ENCODE measurements at places on chromosomes 3 and 15. TPM values are rescaled to one million over a fixed set of nuclear protein-coding genes. Genes with fewer than 3 reads are reported as not detected.
A peak's percentile ranks its signal among the peaks of the same experiment; 100 is the strongest.

Gene C3orf85
- not detected for total RNA-seq

- DNase-seq, result peak; percentile 17
Observed at GRCh38 chr15:82663186-82663600, 16.0 kb upstream of the CPEB1 start.

Gene CFAP44
- total RNA-seq, result 22.6 TPM

Gene PPP1R14D
- not detected for total RNA-seq

DNA sequence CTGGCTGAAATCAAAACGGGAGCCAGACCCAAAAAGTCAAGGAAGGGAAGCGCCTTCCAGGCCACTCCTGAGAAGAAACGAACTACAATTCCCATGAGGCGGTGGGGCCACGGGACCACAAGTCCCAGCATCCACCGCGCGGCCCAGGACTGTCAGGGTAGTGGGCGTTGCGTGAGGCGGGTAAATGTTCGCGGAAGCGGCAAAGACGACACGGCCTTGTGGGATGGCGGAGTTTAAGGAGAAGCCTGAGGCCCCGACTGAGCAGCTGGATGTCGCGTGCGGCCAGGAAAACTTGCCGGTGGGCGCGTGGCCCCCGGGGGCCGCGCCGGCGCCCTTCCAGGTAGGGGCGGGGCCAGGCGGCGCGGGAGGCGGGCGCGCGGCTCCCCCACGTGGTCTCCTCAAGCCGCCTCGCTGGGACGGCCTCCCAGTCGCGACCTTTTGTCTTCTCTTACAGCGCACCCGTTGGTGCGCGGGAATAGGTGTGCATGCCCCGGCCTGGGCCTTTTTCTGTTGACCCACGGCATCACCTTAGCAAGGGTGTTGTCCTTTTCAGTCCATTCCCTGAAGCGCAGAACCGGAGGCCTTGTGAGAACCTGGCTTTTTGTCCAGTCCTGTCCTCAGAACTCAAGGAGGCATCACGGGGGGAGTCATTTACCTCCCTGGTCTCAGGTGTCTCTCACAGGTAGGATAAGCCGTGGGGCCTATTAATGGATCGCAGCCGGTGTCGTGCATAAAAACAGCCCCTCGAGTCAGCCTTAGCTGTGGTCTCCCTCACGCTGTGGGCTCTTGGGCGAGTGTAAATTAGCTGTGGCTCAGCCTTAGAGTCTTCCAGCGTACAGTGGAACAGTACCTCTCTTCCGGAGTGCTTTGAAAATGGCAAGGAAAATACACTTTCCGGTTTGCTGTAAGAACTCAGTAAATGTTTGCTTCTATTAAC is at the start of gene SETMAR:
SETMAR (plus strand) TSS at position 183 of the 937 bp plus-strand sequence; CDS start at position 185, 2 bp downstream.
- DNase-seq, result peak; percentile 78

GRCh38 chr3:102614585-102614984 is 179.8 kb downstream of the ZPLD1 start:
- DNase-seq, result no peak

Gene POPDC2
- 4.6 TPM for total RNA-seq

Gene CACNA1D
- total RNA-seq, result not detected

- no peak for DNase-seq
Observed at GRCh38 chr15:26867200-26868007, 542 bp downstream of the GABRA5 start.

GRCh38 chr3:177512945-177513814 is 315.9 kb upstream of the TBL1XR1 start:
- no peak for DNase-seq

DNA sequence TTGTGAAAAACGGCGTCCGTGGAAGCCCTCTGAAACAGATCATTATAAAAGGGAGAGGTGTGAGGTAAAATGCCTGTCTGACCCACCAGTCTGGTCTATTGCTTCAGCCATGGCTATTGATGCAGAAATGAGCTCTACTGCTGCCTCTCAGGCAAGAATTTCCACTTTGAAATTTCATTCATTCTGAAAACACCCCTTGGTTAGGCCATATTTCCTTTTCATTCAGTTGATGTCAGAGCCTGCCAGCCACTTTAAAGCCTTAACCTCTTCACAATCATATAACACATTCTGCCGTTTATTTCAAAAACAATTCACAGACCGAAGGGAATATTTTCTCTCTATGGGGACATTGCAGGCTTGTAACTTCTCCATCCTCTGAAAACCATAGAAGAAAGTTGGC is 71.9 kb downstream of the FOXB1 start:
- no peak for DNase-seq

Gene CD96
- 316 TPM for total RNA-seq

- no peak for DNase-seq
Observed at GRCh38 chr15:88472225-88472624, 4.7 kb downstream of the MRPS11 start.

DNA sequence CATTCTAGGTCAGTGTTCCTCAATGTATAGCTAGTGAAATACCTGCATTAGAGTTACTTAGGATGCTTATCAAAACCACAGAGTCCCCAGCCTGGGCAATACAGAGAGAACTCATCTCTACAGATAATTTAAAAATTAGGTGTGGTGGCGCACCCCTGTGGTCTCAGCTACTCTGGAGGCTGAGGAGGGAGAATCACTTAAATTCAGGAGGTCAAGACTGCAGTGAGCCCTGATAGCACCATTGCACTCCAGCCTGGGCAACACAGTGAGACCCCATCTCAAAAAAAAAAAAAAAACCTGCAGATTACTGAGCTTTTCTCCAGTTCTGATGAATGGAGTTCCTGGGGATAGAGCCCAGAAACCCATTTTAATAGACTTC is 10.1 kb upstream of the MINDY2 start:
- no peak for DNase-seq

Gene NCEH1
- total RNA-seq, result 5.9 TPM

DNA sequence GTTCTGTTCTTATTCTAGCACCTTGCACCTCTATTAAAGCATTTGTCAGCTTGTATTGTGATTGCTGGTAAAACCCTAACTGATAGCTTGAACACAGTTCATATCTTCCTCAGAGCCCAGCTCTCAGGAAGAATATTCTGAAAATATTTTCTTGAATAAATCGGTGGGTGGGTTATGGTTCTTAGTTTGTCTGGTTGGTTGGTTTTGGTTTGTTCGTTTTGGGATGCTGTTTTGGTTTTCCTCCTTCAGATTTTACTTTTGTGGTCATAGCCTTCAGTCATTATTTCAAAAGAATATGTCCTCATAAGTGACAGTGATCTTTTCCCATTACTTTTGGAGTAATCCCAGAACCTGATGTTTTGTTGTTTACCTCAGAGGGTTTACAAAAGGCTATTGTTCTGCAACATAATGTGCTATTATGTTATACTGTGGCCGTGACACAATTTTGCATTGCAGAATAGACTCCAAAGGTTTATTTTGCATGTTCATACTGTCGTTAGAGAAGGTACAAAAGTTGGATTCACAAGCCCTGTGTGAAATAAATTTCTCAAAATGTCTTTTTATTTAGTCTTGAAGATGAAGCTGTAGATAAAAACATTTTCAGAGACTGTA is 2.7 kb upstream of the TMEM87A start:
- DNase-seq, result no peak

DNA sequence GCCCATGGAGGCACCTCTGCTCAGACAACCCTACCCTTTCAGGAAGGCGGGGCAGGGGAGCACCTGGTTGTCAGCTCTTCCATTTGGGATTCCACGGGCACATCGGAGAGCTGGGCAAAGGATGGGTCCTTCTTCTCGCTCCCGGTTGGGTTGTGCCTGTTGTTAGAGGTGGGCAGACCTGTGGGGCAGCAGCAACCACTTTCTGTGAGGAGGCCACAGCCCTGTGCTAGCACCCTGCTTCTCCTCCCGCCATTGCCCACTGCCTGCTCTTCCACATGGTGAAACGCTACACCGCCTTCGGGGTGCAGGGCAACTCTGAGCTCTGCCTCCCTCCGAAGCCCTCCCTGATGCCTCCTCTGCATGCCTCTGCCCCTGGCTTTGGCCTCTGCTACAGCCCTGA is 7.0 kb upstream of the HHATL start:
- no peak for DNase-seq

GRCh38 chr15:90064911-90065681 is 37.2 kb downstream of the IDH2 start:
- DNase-seq, result no peak

DNA sequence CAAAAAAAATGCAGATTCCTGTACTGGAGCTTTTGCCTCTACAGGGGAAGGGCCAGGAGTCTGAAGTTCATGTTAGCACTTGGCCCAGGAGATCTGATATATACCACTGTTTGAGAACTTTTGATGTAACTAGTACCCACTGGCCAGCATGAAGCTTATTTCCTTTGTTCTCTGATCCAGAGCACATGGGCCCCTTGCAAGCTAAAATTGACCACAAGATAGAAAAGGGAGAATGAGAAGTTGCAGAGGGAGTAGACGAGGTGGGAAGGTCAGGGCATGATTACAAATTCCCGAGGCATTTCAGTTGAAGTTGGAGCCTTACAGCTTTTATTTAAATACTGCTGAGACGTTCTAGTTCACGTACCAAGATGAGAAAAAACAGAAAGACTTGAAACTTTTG is 28.2 kb downstream of the TGM4 start:
- no peak for DNase-seq

All from naive thymus-derived CD8-positive, alpha-beta T cell (primary cell).